ENCODE measurements at places on chromosomes 6 and 20. TPM values are rescaled to one million over a fixed set of nuclear protein-coding genes. Genes with fewer than 3 reads are reported as not detected.
A peak's percentile ranks its signal among the peaks of the same experiment; 100 is the strongest.

The DUSP15 gene
- total RNA-seq, result not detected

The SYTL3 gene
- total RNA-seq, result 41.2 TPM

DNA sequence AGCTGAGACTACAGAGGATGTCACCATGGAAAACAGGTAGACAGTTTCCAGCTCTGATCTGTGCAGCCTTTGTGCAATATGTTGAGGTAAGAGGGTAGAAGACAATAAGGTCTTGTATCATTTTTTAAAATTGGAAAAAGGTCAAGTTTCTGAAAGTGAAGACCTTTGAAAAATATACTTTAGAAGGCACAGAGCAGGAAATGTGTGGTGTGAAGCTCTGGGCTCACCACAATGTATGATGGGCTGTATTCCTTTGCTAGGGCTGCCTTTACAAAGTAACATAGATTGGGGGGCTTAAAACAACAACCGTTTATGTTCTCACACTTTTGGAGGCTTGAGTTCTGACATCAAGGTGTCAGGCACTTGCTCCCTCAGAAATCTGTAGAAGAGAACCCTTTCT lies 514.3 kb upstream of the JARID2 start:
- DNase-seq, result no peak

- DNase-seq, result no peak
These were observed 80.7 kb downstream of the CARMIL1 start for GRCh38 chr6:25359891-25360290.

The SLC26A8 gene
- not detected for total RNA-seq

- DNase-seq, result no peak
These were observed 66.7 kb downstream of the TRAM2 start for GRCh38 chr6:52510213-52510562.

The QKI gene
- 67.3 TPM for total RNA-seq

The ISM1 gene
- 0.87 TPM for total RNA-seq

DNA sequence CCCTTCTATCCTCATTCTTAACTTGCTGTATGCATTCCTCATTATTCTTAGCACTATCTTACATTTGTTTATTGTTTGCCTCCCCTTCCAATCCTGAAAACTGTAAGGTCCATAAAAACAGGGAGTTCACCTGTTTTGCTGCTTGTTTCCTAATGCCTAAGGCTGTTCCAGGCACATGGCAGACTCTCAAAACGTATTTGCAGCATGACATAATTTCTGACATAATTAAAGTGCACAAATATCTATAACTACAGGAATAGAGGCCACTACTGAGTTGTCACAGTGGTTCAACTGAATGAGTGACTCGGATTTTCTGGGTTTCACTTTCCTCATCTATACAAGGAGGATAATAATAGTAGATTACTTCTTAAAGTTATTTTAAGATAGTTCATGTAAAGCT lies 83.0 kb downstream of the HFE start:
- no peak for DNase-seq

The RFX6 gene
- total RNA-seq, result not detected

DNA sequence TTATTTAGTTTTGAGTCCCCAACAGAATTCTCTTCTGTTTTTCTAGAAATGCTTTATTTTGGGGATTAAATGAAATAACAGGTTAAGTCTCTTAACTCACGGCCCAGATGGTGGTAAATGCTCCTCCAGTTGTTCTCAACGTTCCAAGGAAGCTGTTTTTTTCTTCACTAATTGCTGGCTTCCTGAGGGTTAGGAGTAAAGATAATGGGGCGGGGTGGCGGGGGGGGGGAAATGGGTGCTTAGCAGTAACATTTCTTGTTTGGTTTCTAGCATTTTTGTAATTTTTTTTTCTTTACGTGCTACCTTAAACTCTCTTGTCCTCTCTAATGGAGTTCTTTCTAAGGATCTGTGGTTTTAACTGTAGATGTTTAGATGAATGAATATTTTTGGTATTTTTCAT lies 2.2 kb downstream of the SRSF3 start:
- DNase-seq, result peak; percentile 36

The PBOV1 gene
- total RNA-seq, result not detected

DNA sequence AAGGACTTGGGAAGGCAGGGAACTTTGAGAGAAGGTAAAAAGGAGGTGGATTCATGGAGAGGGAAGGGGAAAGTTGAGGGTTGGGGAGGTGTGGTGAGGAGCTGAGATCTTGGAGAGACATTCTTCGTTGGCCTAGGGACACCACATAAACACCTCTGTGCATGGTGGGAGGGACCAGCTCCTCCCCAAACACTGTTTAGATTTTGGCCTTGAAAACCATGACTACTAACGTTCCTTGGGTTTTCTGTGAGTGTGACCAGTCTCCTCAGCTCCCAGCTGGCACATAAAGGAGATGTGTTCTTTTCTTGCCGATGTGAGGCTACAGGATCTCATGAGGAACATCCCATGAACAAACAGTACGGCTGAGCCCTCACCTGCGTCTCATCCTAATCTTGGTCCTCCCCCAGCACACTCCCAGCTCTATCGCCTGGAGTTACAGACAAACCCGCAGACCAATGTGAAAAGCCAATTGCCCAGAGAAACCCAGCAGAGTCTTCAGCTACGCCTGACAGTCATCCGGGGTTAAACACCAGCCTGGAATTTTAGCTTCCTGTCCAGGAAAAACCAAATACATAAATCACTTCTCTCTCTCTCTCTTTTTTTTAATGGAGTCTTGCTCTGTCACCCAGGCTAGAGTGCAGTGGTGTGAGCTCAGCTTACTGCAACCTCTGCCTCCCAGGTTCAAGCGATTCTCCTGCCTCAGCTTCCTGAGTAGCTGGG lies 22.0 kb upstream of the DDR1 start:
- no peak for DNase-seq

The SLC22A3 gene
- total RNA-seq, result not detected

GRCh38 chr6:118588626-118589025 lies 40.5 kb downstream of the PLN start:
- no peak for DNase-seq

- DNase-seq, result no peak
These were observed 15.9 kb downstream of the NDUFAF5 start for GRCh38 chr20:13800728-13801134.

The MMP24 gene
- total RNA-seq, result not detected

DNA sequence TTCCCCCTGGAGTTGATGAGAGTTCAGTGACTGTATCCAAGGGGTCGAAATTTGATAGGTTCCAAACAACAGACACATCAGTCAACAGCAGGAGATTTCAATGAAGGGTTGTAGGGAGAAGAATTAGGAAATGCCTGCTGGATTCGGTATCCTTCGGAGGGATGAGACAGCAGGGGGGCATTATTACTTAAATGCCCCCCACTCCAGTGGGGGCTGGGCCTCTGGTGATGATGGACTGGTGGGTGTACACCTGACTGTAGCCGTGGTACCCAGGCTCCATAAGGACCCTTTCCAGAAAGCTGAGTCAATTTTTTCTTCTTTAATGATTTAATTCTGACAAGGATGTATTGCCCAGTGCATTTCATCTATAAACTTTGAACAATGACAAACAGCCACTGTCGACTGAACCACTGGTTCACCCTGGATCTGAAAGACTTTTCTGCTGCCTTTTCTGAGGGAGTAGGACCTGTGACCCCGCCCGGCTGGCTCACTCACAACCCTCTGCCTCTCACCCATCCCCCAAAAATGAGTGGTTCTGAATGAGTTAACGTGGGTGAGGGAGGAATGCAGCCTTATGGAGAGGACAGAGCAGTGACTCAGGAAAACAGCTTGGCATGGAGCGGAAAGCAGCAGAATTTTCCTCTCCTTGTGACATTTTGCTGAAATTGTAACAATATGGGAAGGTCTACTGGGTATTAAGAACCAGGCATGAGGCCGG lies 41.0 kb downstream of the ZMYND8 start:
- no peak for DNase-seq

GRCh38 chr20:18004384-18005031 lies 35.7 kb downstream of the MGME1 start:
- no peak for DNase-seq

The RUNX2 gene
- 17.5 TPM for total RNA-seq

The RAD21L1 gene
- 0.58 TPM for total RNA-seq

DNA sequence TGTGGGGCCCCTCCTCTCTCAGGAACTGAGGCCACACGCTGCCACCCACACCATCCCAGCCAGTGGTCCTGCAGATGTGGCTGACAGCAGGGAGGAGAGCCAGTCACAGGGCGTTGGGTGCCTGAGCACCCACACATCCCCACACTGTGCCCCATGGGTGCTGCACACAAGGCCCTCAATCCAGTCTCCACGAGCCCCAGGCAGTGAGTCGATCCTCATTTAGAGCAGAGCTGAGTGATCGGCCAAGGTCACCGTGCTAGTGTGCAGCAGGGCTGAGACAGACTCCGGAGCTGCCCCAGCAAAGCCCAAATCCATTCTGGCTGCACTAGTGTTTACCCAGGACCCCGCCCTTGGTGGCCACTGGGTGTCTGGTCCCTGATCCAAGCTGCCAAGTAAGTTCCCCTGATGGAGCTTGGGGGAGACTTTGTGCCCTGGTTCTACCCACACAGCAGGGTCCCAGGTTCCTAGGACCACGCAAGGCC lies 9.0 kb downstream of the C20orf203 start:
- no peak for DNase-seq

The MAP3K4 gene
- total RNA-seq, result 80.3 TPM

The UBE2C gene
- 0.52 TPM for total RNA-seq

DNA sequence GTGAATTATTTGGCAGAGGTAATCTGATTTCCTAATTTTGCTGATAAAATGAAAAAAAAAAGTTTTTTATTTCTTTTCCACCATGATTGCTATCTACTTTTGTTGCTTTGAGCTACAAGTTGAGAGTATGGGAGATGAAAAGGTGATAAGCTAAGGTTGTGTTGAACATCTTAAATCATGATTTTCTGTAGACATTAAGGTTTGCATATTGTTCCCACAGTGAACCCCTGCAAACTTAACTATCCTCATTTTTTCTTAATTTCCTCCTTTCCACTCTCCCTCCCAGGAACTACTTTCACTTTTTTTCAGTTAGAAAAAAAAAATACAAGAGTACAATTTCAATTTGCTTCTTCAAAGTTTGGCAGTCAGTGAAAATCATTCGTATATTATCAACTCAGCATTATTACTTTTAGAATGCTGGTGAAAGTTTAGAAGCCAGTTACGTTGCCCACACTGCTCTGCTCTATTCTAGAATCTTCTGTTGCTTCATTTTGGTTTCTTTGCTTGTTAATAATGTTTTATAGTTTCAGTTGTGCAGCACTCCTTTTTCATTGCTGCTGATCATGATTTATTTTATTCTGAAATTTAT lies 673.8 kb upstream of the CITED2 start:
- DNase-seq, result no peak

- DNase-seq, result no peak
These were observed 59.2 kb downstream of the SYNJ2 start for GRCh38 chr6:158040804-158041347.

DNA sequence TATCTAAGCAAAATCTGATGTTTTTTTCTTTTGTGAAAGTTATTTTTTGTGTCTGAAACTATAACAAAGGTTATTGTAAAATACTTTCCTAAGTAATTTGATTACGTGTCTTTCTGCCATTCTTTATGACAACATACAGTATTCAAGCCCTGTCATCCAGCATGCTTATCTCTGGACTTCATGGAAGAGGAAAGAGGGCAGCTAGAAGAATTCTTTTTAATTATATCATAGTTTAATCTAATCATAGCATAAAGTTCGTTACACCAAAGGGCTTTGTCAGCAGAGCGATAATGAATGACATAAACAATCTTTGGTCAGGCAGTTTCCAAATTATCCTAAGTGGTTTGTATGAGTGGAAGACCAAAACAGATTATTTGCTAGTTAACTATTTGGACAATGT lies 3.5 kb downstream of the ENPP3 start:
- DNase-seq, result no peak

GRCh38 chr20:1163653-1164052 lies 21.1 kb downstream of the TMEM74B start:
- DNase-seq, result no peak

The RIPOR3 gene
- not detected for total RNA-seq

GRCh38 chr6:82612475-82613039 lies 248.9 kb downstream of the TPBG start:
- no peak for DNase-seq

DNA sequence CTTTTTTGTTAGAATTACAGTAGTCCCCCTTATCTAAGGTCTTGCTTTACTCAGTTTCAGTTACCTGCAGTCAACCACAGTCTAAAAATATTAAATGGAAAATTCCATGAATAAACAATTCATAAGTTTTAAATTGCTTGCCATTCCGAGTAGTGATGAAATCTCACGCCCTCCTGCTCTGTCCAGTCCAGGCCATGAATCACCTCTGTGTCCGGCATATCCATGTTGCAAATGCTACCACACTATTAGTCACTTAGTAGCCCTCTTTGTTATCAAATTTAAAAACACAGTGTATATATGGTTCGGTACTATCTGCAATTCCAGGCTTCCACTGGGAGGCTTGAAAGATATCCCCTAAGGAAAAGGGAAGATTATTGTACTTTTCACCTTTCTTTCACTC lies 164.6 kb upstream of the FAM83B start:
- DNase-seq, result no peak

The RIN2 gene
- total RNA-seq, result 0.33 TPM

The OR2J3 gene
- total RNA-seq, result not detected

- no peak for DNase-seq
These were observed 117.2 kb downstream of the LCA5 start for GRCh38 chr6:79420054-79420453.

The DPPA5 gene
- not detected for total RNA-seq

The MMP24OS gene
- total RNA-seq, result 74.8 TPM

DNA sequence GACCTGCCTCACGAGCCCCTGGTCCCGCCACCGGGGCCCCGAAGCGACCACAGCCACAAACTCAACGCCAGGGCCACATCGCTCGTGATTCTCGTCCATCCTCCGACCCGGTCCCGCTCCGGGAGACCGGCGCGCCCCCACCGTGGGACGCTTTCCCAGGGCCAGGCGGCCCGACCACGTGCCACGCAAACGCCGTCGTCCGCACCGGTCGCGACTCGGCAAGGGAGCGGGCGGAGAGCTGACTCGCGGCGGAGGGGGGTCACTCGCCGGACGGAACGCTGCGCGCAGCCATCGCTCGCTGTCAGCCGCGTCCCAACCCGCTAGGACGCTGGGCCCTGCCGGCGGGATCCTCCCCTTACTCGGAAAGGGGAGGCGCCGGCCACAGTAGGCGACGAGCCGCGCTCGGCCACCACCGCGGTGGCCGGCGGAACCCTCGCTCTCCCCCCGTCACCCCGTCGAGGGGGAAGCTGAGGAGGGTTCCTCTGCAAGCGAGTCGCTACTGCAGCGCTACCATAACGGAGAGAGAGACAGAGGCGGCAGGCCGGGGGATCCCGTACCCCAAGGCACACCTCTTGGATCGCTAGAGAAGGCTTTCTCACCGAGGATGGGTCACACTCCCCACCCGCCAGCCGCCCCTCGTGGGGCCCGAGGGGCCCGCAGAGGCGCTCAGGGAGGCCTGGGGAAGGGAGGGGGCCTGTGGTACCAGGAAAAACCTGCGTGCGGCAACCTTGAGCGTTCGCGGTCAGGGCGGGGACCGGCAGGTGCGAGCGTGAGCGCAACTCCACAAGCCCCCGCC lies 511.8 kb upstream of the ZNF337 start:
- peak; percentile 50 for DNase-seq

The POU5F1 gene
- not detected for total RNA-seq

- DNase-seq, result no peak
These were observed 690.9 kb upstream of the NRSN1 start for GRCh38 chr6:23435126-23435525.

Data from CD4-positive, alpha-beta T cell (primary cell).